HCEC 1CT (cell line): ENCODE measurements at places on chromosomes 12 and 14.

DNA sequence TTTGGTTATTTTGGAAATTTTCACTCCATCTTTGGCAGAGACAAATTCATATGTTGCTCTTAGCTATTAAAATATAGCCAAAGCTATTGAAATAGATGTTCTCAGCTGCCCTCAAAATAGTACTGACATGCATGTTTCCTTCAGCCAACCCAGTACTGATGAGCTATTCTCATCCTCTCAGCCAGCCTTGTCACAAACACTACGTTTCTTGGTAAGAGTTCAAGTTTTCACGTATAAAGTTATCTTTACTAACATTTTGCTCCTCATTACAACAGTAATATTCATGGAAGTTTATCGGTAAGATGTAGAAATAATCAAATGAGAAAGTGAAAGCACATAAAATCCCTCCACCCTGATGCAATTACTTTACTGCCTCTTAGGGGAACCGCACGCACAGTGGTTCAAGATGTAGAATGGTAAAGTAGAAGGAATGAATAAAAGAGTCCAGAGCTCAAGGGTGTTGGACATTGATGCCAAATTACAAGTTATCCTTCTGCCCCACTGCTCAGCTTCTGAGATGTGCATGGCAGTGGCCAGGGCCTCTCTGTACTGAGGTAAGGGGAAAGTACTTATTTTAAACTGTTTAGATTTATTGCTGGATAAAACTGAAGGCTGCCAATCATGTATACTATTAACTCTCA lies 20.7 kb downstream of the GCH1 start:
- peak; percentile 18 for DNase-seq

- no peak for DNase-seq
Observed at GRCh38 chr14:105700622-105701288, 174.4 kb downstream of the TMEM121 start.

GRCh38 chr12:117125767-117126166 lies 26.6 kb upstream of the TESC start:
- no peak for DNase-seq

- DNase-seq: peak; percentile 77
Observed at GRCh38 chr14:68395604-68396003, 397.3 kb downstream of the ZFP36L1 start.

DNA sequence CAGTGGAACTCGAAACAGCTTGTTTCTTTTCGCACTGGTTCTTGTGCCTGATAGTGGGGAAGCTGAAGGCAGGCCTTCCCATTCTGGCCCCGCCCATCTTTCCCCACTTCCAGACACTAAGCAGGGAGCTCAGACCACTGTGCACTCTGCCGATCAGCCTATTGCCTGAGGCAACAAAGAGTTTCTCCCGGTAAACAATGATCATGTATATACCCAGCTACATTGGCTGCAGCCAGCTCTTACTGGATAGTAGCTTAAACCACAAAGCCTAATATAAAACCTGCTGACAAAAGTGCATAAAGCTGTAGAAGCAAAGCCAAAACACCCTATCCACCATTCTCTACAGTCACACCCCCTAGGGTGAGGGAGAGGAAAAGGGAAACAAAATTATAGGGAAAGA lies 24.7 kb upstream of the GLIPR1 start:
- DNase-seq: no peak

- no peak for DNase-seq
Observed at GRCh38 chr12:1842183-1842904, 22.0 kb downstream of the LRTM2 start.

- peak; percentile 83 for DNase-seq
Observed at GRCh38 chr14:104681689-104682074, 7.7 kb upstream of the INF2 start.
